NCI-H345 (cell line): ENCODE measurements at places on chromosomes 11 and 22.

DNA sequence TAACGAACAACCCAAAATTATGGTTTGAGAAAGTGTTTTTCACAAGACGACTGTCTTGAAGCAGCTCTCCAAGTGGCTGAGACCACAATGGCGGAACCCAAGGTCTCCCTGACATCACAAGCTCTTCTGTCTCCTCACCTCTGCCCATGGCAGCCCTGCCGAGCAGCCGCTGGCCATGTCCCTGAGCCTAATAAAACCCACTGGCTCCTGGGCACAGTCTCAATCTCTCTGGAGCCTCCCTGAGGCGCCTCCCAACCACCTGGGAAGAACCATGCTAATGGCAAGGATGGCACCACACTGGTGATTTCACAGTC is 50.0 kb downstream of the CLTCL1 start:
- no peak for DNase-seq

- no peak for DNase-seq
Observed at GRCh38 chr22:45101515-45102227, 62.1 kb upstream of the NUP50 start.

DNA sequence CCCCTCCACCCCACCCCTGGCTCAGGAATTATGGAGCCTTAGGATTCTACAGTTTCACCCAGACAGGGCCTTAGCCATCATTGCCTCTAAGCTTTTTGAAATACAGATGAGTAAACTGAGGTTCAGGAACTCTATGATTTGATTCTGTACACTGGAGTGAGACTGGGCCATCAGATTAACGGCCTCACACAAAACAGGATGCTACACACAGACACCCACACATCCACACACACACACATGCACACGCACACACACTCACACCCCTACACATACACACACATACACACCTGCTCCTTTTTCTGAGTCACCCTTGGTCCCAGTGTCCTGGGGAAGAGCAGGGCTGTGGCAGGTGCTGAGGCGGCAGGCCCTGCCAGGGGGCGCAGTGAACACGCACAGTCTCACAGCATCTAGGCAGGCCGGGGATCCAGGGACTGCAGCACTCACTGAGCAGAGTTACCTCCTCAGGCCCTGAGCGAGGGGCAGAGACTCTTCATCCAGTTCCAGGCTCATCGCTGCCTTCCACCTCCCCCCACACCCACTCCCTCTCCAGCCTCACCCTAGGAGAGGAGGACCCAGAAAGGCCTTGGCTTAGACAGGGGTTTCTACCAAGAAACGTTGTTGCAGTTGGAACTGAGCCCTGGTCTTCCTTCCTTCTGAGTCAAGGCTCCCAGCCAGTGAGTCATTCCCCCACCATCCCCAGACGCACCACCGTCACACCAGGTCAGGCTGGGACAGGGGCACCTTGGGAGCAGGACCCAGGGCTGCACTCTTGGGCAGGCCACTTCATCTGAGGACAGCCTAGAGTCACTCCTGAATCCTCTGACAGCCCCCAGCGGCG is 89.8 kb upstream of the PARVA start:
- DNase-seq = no peak

- no peak for DNase-seq
Observed at GRCh38 chr11:63536669-63537292, at the start of gene PLAAT4. Gene PLAAT4 (plus strand): TSS chr11:63536808. CDS start chr11:63536869, 61 bp downstream.

DNA sequence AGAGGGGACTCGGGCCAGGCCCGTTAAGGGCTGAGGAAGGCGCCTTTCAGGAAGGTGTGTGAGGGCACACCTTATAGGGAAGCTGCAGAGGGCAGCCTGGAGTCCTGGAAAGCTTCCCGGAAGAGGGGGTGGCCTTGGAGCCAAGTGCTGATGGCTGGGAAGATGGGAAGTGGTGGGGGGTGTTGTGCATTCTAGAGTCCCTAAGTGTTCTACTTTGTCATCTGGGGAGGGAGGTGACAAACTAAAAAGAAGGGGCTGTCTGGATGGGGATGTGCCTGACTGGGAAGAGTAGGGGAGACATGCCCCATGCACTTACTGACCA is 6.8 kb downstream of the ZDHHC8 start:
- no peak for DNase-seq

GRCh38 chr11:68351450-68352275 is 39.3 kb downstream of the LRP5 start:
- DNase-seq = no peak

GRCh38 chr22:27962268-27963044 is 43.4 kb upstream of the PITPNB start:
- DNase-seq = peak; percentile 42

GRCh38 chr22:22681221-22681739 is 36.9 kb downstream of the GGTLC2 start:
- no peak for DNase-seq

DNA sequence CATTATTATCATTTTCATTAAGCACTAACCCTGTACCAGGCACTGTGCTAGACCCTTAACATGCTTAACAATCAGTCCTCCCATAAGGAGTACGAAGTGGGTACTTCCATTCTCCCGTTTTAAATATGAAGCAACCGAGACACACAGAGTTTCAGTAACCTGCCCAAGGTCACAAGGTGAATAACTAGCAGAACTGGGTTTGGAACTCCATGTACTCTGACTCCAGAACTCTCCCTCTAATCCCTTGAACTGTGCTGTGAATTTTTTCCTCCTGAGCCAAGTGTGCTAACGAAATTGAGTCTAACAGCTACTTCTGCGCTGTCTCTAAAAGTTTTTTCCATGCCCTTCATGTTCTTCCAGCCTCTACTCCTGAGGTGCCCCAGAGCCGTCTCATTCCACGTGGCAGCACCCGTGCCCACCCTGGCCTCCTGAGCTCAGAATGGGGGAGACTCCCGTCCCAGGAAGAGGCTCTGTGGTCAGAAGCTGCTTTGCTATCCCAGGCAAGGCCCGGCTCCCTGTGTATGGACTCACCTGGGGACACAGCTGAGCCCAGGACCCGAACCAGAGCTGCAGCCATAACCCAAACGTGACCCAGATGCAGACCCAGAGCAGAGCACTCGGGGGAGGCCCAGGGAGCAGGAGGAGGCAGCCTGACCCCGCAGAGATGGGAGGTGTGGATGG is 8.6 kb upstream of the TRIM29 start:
- no peak for DNase-seq

DNA sequence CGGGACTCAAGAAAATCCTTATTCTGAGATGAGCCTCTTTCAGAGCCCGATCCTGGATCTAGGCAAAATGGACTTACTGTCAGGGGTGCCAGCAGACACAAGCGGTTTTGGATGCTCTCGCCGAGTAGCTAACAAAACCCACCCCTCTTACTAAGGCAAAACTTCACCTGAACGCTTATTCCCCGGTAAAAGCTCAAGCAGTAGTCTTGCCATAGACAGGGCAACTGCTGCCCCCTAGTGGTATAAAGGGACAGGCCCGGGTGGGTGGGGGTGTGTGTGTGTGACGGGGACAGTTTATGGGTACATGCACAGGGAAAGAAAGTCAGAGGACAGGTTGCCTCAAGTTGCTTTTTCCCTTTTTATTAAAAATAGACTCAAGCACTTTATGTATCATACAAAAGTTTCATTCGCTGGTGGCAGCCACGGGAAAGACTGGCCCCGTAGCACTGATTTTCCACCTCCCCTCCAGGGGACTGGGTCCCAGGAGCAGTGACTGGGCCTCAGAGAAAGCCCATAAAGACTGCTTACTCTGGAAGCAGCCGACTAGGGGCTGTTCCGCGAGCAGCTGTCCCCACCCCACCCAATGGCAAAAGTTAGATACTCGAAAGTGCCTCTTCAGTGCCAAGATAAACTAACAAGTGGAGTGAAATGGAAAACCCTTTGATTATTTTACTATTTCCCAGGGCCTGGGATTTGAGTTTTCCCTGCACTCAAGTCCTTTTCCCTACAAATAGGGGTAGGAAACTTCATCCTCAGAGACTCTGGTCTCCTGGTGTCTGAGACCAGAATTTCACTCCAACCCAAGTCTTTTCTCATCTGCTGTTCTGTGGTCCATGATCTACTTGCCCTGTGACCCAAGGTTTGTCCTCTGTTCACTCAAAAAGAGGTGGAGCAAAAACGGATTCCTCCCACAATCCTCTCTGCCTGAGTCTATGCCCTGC is 4.7 kb downstream of the YPEL4 start:
- peak; percentile 74 for DNase-seq

DNA sequence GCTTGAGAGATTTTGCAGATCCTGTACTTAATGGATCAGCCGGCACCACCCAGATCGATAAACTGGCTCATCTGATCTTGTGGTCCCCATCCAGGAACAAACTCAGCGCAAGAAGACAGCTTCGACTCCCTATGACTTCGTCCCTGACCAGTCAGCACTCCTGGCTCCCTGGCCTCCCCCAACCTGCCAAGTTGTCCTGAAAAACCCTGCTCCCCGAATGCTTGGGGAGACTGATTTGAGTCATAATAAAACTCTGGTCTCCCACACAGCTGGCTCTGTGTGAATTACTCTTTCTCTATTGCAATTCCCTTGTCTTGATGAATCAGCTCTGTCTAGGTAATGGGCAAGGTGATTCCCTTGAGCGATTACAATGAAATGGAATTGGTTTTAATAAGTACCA is 29.5 kb downstream of the OR2AG2 start:
- no peak for DNase-seq

- DNase-seq = peak; percentile 59
Observed at GRCh38 chr11:47980088-47980906, at the start of gene PTPRJ. Gene PTPRJ (plus strand): TSS chr11:47980559. CDS start chr11:47980913, 354 bp downstream.

DNA sequence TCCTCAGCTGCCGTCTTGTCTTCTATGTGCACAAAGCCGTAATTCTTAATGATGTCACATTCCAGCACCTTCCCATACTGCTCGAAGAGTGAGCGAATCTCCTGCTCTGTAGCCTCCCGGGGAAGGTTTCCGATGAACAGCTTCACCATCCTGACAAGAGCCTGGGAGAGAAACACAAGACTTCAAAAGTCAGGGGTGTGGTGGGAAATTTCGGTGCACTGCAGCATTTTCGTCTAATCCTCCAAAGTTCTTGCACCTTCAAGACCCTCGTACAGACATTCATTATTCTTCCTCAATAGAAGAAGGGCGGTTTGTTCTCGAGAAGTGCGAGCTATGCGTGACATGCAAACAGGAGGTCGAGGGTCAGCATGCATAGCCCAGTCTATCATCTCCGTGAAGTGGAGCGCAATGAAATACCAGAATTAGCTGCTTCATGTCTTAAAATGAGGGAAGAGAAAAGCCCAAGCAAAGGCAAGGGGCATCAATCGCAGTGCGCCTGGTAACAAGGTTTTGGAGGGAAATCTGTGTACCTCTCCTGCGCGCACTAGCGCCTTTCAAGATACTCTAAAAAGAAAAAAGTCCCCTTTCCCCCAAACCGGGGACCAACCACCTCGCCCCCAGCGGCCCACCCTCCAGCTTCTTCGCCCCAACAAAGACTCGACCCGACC is 622 bp downstream of the RBM4B start:
- DNase-seq = no peak

GRCh38 chr11:10385696-10386095 is 69.4 kb upstream of the AMPD3 start:
- DNase-seq = no peak

DNA sequence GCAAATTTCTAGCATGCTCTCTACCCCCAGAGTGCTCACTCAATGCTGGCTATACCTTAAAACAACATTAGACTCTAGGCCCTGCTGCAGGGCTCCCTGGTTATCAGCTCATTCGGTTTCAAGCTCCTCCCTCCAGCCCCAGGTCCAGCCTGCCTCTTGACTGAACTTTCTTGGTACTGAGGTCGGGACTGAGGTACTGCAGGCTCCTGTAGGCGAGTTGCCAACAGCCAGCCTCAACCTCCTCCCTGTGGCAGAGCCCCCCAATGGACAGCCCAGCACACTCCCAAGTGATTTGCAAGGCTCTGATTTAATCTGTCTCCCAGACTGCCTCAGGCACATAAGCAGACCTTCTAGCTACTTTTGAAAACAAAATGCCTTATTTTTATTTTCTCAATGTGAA is 73.6 kb upstream of the EIF3M start:
- DNase-seq = no peak

GRCh38 chr11:12777208-12777874 is 103.1 kb downstream of the TEAD1 start:
- no peak for DNase-seq

DNA sequence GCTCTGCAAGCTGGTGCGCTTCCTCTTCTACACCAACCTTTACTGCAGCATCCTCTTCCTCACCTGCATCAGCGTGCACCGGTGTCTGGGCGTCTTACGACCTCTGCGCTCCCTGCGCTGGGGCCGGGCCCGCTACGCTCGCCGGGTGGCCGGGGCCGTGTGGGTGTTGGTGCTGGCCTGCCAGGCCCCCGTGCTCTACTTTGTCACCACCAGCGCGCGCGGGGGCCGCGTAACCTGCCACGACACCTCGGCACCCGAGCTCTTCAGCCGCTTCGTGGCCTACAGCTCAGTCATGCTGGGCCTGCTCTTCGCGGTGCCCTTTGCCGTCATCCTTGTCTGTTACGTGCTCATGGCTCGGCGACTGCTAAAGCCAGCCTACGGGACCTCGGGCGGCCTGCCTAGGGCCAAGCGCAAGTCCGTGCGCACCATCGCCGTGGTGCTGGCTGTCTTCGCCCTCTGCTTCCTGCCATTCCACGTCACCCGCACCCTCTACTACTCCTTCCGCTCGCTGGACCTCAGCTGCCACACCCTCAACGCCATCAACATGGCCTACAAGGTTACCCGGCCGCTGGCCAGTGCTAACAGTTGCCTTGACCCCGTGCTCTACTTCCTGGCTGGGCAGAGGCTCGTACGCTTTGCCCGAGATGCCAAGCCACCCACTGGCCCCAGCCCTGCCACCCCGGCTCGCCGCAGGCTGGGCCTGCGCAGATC is 16.5 kb downstream of the P2RY2 start:
- no peak for DNase-seq

GRCh38 chr22:39317084-39317774 is 2.2 kb downstream of the RPL3 start:
- DNase-seq = no peak

- no peak for DNase-seq
Observed at GRCh38 chr22:47422736-47423135, 660.3 kb downstream of the TBC1D22A start.

GRCh38 chr11:75434886-75435570 is 2.0 kb upstream of the KLHL35 start:
- no peak for DNase-seq

DNA sequence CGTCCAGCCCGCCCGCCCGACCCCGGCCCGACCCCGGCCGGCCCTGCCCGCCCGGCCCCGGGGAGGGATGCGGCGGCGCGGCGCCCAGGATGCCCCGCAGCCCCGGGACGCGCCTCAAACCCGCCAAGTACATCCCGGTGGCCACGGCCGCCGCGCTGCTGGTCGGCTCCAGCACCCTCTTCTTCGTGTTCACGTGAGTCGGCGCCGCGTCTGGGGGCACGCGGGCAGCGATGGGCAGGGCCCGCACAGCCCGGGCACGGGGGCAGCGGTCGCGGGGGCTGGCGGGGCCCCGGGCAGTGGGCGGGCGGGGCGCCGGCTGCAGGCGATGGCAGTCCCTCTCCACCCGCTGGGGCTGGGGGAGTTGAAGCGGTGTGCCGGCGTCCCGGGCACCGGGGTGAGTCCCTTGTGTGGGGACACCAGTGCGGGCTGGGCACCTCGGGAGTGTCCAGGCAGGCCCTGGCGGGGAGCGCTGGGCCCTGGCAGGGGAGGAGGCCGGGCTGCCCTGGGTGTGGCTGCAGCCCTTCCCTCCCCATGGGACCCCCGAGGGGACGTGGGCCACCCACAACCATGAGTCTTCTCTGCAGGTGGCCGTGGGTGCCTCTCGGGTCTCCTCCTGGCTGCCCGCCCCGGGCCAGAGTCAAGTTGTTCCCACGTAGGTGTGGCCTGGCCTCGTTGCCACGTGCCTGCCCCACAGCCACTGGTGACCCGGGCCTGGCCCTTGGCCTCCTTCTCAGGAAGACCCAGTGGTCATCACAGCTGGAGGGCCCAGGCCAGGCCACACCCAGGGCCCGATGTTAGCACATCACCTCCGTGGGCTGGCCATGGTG is 468 bp downstream of the ZDHHC8 start:
- DNase-seq = no peak
